ENCODE measurements at places on chromosomes 12 and 14. TPM values are rescaled to one million over a fixed set of nuclear protein-coding genes. Genes with fewer than 3 reads are reported as not detected.

DNA sequence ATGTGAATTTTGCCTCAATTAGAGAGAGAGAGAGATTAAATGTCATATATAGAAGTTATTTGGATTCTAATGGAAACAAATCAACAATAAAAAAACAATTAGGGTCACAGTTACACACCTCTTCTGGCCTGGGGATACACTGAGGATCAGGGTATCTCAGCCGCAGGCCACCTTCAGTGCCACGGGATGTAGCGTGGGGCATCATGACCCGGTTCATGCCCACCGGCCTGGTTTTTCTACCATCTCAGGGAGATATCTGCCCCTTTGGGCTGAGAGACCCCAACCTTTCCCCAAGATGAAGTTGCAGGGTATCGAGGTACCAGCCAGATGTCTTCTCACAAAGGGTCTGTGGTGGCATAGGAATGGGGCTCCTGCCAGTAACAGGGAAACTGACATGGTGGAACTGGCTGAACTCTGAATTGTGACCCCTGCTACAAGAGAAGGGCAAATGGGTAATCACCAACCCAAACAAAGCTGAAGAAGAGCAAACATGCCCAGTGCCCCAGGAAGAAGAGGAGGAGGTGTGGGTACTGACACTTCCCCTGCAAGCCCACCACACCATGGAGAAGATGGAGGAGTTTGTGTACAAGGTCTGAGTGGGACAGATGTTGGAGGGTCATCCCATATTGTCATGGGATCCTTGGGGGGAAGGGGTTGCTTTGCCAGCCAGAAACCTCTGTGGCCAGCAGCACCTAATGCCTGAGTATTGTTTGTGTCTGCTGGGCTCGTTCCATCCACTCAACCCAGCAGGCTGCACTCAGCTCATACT, 19.5 kb downstream of the SERPINA3 start:
- H3K27ac ChIP-seq, result no peak overlapping the region
- H3K36me3 ChIP-seq, result no peaks in the 10 kb centered on the region
- H3K27me3 ChIP-seq, result peaks cover 67% of the 10 kb centered on the region
- no peaks in the 10 kb centered on the region for H3K4me1 ChIP-seq
- no peak overlapping the region for H3K4me3 ChIP-seq

GRCh38 chr12:16884056-16884455, 278.1 kb upstream of the LMO3 start:
- no peaks in the 10 kb centered on the region for H3K27me3 ChIP-seq
- no peak overlapping the region for H3K4me3 ChIP-seq
- DNase-seq, result no peak
- H3K36me3 ChIP-seq, result no peaks in the 10 kb centered on the region
- no peak overlapping the region for H3K27ac ChIP-seq
- H3K4me1 ChIP-seq, result no peaks in the 10 kb centered on the region

Gene CAPS2
- 1.1 TPM for total RNA-seq

GRCh38 chr14:100748403-100748802, 21.7 kb downstream of the DLK1 start:
- no peak overlapping the region for H3K27ac ChIP-seq
- H3K27me3 ChIP-seq, result peaks cover 41% of the 10 kb centered on the region
- no peak overlapping the region for H3K4me3 ChIP-seq
- peaks cover 5% of the 10 kb centered on the region for H3K36me3 ChIP-seq
- no peak for DNase-seq

DNA sequence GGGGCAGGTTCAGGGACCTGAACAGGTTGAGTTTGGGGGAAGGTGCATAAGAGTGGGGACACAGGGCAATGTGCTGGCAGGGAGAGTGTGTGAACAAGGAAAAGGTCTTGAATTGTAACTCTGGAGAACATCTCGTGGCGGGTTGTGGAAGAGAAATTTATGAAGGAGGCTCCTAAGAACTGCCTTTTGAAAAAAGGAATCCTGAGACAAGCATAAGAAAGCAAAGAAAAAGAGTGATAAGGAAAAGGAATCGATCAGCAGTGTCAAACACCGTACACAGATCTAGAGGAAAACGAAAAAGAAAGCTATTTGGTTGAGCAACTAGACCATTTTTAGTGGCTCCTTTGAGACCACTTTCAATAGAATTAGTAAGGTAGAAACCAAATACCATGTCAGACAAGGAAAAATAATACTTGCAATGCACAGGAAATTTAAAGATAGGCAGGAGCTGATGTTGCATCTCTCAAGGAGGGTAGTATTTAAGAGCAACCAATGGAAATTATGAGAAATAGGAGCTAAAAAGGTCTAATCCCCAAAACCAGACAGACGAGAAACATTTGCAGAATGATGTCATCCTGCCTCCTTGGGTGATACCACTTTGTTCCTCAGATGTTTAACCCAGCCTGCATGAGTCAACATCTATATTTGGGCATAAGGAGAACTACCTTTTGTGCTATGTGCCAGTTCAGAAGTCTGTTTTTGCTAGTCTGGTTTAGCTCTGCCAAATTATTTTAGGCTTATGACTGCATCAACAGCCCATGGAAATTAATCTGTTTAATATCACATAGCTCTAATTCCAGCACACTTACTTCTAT, 64.5 kb upstream of the STK38L start:
- peaks cover 17% of the 10 kb centered on the region for H3K27me3 ChIP-seq
- no peak overlapping the region for H3K4me3 ChIP-seq
- no peak overlapping the region for H3K27ac ChIP-seq

Gene FGF23
- not detected for total RNA-seq

GRCh38 chr12:100545092-100545491, 28.4 kb upstream of the GAS2L3 start:
- H3K4me1 ChIP-seq, result no peaks in the 10 kb centered on the region
- H3K27ac ChIP-seq, result no peak overlapping the region
- H3K27me3 ChIP-seq, result peaks cover 15% of the 10 kb centered on the region
- no peak overlapping the region for H3K4me3 ChIP-seq
- no peak for DNase-seq
- peaks cover 5% of the 10 kb centered on the region for H3K36me3 ChIP-seq

DNA sequence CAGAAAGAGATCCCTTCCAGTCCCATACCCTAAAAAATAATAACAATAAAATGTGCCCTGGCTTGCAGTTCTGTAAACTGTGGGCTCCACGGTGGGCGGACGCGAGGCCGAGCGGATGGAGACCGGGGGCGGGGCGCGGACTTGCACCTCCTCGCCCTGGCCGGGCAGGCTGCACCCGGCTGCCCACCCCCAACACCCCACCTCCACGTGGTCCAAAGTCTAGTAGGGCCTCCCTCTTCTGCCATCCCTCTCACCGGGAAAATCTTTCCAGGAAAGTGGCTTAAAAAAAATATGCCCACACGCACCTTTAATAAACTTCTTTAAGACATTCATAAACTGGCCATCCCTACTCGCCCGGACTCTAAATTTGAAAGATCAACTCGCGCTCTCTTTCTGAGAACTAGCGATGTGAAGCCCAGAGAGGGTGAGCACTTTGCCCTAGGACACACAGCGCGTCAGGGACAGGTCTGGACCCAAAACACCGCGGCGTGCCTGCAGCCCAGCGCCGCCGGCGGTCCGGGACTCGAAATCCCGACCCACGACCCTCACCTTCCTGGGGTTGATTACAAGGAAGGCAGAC, 1.9 kb upstream of the BCL11B start:
- H3K27me3 ChIP-seq, result no peaks in the 10 kb centered on the region
- H3K4me3 ChIP-seq, result peak overlapping the region; percentile 99
- H3K36me3 ChIP-seq, result peaks cover 10% of the 10 kb centered on the region
- DNase-seq, result no peak
- H3K27ac ChIP-seq, result peak overlapping the region; percentile 19

DNA sequence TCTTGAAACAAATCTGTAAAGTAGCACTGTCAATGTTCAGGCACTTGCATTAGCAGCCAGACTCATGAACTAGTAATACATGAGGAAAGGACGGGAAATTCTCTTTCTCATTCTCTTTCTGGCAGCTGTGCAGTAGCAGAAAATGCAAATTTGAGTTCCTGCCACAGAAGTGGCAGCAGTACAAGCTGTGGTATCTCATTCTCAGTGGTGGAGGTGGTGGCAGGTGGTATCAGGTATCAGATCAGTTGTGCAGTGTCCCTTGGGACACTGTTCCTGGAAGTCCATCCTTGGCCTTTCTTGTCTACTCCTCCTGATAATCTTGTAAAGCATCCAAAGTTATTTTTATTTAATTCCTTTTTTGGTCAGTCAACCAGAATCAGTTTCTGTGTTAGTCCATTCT, 103.0 kb downstream of the C12orf42 start:
- no peaks in the 10 kb centered on the region for H3K27me3 ChIP-seq
- DNase-seq, result no peak
- no peak overlapping the region for H3K4me3 ChIP-seq

- no peak for DNase-seq
- peaks cover 19% of the 10 kb centered on the region for H3K4me1 ChIP-seq
- H3K4me3 ChIP-seq, result no peak overlapping the region
- H3K27me3 ChIP-seq, result no peaks in the 10 kb centered on the region
These were observed 43.3 kb upstream of the NT5DC3 start for GRCh38 chr12:103884316-103884715.

Gene DNAI7
- total RNA-seq, result 1.1 TPM

Gene FAM222A
- 2.0 TPM for total RNA-seq

- peak; percentile 31 for DNase-seq
- peak overlapping the region; percentile 99 for H3K27ac ChIP-seq
- peaks cover 39% of the 10 kb centered on the region for H3K4me1 ChIP-seq
- peaks cover 2% of the 10 kb centered on the region for H3K36me3 ChIP-seq
These were observed 636 bp downstream of the FBXO33 start for GRCh38 chr14:39431416-39432178.

- H3K27me3 ChIP-seq, result peaks cover 72% of the 10 kb centered on the region
- H3K27ac ChIP-seq, result no peak within 1 kb of the TSS
- no peak for DNase-seq
These were observed at the start of gene BDKRB1 for GRCh38 chr14:96255501-96256366. TSS of gene BDKRB1 (plus strand) at chr14:96256210. CDS start at chr14:96263683, 7,473 bp downstream.

DNA sequence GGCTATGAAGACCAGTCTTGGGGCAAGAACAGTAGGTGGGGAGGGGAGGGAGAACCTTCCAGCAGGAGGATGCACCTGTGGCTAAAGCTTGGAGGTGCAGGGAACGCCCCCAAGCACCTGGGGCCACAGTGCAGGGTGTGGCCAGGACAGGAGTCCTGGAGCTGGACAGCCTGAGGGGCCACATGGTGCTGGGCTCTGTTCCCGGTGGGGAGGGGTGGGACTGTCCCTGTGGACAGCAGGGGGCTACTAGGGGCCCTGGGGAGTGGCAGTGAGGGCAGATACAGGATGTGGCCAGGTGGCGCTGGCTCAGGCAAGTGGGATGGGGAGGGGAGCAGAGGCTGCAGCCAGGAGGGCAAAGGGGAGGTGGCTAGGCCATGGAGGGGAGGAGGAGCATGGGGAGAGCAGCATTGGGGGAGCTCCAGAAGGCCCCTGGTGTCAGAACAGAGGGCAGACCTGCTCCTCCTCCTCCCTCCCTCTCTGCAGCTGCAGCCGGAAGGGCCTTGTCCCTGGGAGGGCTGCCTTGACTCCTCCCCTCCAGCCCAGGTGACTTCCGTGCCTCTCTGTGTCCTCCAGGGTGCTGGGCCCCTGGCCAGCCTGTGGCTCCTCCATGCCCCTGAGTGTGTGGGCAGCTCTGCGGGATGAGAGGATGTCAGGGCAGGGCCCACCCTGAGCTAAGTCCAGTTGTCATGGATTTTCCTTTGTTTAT, 68.4 kb upstream of the DLK1 start:
- no peak overlapping the region for H3K4me3 ChIP-seq
- no peak for DNase-seq

- H3K4me3 ChIP-seq, result peak overlapping the region; percentile 69
- peaks cover 2% of the 10 kb centered on the region for H3K36me3 ChIP-seq
- H3K27ac ChIP-seq, result no peak overlapping the region
- no peak for DNase-seq
- H3K27me3 ChIP-seq, result peaks cover 80% of the 10 kb centered on the region
- H3K4me1 ChIP-seq, result peaks cover 7% of the 10 kb centered on the region
These were observed 1.6 kb downstream of the STXBP6 start for GRCh38 chr14:25048170-25049016.

- H3K27ac ChIP-seq, result no peak overlapping the region
- H3K27me3 ChIP-seq, result peaks cover 61% of the 10 kb centered on the region
- no peak for DNase-seq
- no peak overlapping the region for H3K4me3 ChIP-seq
- H3K36me3 ChIP-seq, result peaks cover 3% of the 10 kb centered on the region
- peaks cover 4% of the 10 kb centered on the region for H3K4me1 ChIP-seq
These were observed 975 bp upstream of the RTL1 start for GRCh38 chr14:100904307-100905087.

DNA sequence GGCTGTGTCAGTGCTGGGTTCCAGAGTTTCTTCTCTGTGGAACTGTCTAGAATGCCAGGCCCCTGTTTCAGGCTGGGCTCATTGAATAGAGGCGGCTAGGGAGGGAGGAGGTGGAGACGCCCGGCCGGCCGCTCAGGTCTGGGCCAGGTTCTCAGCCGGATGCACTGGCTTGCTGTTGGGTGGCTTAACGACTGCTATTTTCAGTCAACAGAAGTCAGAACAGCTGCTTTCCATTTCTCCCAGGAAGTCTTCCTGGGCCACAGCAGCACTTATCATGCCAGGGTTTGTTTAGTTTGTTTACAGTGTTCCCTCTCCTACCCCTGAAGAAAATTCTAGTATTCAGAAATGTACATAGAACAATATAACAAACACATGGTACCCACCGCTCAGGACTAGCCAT, 26.0 kb upstream of the VPS37B start:
- no peak overlapping the region for H3K4me3 ChIP-seq
- no peaks in the 10 kb centered on the region for H3K36me3 ChIP-seq
- peaks cover 9% of the 10 kb centered on the region for H3K4me1 ChIP-seq
- no peak for DNase-seq
- no peaks in the 10 kb centered on the region for H3K27me3 ChIP-seq

GRCh38 chr14:46747001-46747652, 95.5 kb upstream of the RPL10L start:
- H3K4me1 ChIP-seq, result no peaks in the 10 kb centered on the region
- no peak overlapping the region for H3K4me3 ChIP-seq
- DNase-seq, result no peak

DNA sequence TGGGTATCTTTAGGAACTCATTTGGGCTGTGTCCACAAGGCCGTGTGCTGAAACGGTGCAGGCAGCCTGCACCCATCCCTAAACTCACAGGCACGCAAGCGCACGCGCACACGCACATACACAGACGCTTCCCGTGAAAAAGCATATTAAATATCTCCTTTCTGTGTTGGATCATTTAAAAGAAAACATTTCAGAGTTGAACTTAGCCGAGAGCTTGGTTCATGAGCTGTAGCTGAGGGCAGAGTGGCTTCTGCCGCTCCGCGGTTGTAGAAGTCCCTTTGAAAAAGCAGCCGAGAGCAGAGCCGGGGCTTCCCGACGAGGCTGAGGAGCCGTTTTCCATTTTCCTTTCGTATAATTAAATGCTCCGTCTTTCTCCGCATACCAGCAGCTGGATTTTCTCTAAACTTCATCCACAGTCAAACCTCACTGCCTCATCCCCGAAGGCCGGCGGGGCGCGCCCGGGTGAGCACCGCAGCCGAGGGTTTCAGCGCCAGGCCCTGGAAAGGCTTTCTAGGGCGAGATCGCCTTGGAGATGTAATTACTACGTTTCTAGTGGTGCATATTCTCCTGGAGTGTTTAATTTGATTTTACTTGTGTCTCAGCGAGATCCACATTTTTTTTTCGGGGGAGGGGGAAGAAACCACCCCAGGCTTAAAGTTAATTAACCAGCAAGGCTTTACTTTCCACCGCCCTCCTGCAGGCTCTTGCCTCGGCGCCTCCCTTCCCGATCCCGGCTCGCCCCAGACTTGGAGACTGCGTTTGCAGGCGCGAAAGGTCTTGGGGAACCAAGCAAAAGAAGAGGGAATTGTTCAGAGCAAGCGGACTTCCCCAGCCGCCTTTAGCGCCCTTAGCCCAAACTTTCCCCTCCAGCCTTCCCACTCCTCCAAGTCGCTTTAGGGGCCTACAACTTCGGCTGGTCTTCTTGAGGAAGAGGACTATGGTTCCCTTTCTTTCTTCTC, 3.0 kb upstream of the HOXC13 start:
- H3K4me1 ChIP-seq, result peaks cover 9% of the 10 kb centered on the region
- H3K27me3 ChIP-seq, result peaks cover 77% of the 10 kb centered on the region
- peaks cover 5% of the 10 kb centered on the region for H3K36me3 ChIP-seq
- DNase-seq, result no peak
- H3K27ac ChIP-seq, result peak overlapping the region; percentile 37
